ENCODE measurements at places on chromosomes 7 and 10. TPM values are rescaled to one million over a fixed set of nuclear protein-coding genes. Genes with fewer than 3 reads are reported as not detected.

C10orf120 gene
- total RNA-seq, result not detected

NRCAM gene
- 22.8 TPM for total RNA-seq

SMURF1 gene
- total RNA-seq, result 40.8 TPM

PPP1R3C gene
- 13.2 TPM for total RNA-seq

PHYHIPL gene
- 3.2 TPM for total RNA-seq

ZCWPW1 gene
- 4.5 TPM for total RNA-seq

All from SK-MEL-5 (cell line).